ENCODE measurements at places on chromosomes 13 and 19.

- no peak for DNase-seq
Observed at GRCh38 chr13:103102482-103102881, 36.3 kb upstream of the SLC10A2 start.

DNA sequence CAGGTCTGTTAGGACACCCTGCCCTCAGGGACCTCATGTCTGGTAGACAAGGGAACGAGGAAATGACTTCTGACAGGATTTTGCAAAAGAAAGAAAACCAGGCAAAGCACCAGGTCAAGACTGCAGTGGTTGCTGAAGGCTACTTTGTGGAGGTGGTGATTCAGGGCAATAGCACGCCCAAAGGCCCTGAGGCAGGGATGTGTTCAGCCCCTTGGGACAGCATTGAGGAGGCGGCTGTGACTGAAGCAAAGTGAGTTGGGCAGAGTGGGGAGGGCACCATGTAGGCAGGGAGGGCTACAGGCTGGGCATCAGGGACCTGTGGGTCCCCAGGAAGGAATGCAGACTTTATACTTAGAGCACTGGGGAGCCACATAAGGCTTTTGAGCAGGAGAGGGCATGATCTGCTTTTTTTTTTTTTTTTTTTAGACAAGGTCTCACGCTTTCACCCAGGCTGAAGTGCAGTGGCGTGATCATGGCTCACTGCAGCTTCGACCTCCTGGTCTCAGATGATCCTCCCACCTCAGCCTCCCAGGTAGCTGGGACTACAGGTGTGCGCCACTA is 10.8 kb upstream of the HOMER3 start:
- DNase-seq, result no peak

DNA sequence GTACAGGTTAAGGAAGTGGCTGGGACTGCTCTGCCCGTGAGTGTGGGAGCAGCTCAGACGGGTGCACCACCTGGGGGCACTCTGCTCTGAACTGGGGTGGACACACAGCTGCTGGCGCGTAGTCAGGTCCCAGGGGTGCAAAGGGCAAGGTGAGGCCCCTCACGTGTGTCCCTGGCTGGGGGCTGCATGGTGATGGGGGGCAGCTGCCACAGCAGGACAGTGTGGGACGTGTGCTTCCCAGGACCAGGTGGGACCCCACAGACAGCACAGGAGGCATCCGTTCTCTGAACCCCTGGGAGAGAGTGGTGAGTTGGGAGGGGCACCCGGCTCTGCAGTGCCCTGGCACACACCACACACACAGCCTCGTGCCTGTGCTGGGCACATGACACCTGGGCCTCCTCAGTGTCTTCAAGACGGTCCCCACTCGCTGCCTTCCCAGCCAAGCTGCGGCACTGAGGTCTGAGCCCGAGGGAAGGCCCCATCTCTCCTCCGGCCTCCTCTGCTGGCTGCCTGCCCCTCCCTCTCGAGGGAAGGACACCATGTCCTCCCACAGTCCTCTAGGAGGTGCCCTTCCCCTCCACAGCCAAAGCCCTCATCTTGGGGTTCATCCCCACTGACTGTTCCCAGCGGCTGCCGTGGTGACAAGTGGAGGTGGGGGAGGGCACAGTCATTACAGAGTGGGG is 24.7 kb downstream of the CILP2 start:
- DNase-seq, result peak; percentile 64

DNA sequence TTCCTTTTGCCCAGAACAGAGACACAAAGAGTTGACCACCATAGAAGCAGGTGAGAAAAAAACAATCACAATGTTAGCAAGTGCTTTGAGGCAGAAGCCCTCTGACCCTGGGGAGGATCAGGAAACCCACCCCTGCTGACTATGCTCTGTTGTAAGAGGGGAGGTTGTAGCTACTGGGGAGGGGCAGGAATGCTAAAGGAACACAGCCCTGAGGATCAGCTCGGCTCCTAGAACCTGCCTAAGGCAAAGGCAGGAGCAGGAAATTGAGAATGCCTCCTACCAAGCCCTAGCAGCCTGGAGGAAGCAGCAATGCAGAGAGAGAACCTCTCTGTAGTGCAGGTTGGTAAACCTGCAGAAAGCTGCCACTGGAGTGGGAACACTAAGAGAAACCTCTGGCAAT is 624.0 kb upstream of the KLF12 start:
- DNase-seq, result no peak

DNA sequence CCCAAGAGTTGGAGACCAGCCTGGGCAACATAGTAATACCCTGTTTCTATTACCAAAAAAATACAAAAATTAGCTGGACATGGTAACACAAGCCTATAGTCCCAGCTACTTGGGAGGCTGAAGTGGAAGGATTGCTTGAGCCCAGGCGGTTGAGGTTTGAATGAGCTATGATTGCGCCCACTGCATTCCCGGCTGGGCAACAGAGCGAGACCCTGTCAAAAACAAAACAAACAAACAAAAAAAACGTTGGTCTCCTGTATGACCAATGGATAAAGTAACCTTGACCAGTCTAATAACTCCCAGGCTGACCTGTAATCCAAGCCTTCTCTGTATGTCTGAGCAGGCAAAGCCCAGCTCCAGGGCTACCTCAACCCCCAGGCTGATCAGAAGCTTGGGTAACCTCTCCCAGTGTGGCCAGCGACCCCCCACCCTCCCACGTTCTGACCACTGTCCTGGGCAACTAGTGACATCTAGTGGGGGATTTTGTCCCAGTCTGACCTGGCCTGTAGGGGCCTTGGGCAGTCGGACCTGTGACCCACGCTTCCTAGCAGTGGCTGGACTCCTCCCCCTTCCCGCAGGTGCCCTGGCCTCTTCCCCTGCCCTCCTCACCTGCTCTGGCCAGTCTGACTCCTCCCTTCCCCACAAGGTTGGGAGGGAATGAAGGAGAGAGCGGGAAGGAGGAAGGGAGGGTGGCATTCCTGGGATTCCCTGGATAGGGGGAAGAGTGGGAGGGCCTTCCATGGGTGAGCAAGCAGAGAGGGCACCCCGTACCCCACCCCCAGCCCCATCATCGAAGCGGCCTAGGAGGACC is 1.0 kb upstream of the BCAM start:
- DNase-seq, result no peak

DNA sequence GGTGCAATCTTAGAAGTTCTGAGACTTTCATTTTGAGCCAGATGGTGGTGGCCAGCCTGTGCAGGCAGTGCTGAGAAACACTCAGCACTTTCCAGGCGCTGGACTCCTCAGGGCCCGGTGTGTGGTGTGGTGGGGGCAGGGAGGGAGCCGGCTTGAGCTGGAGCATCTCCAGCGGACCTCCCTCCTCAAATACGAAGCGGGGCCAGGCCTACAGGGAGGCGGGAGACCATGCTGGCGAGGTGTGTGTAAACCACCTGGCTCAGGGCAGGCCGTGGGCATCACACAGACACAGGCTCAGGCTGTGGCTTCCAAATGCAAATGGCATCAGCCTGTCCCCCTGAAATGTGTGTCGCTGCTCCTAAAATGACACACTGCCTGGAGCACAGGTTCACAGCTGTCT is 33.3 kb upstream of the RANBP3 start:
- DNase-seq, result no peak

GRCh38 chr13:44224450-44225149 is 149.0 kb upstream of the SERP2 start:
- no peak for DNase-seq

GRCh38 chr13:51559946-51560735 is 24.1 kb upstream of the WDFY2 start:
- no peak for DNase-seq

DNA sequence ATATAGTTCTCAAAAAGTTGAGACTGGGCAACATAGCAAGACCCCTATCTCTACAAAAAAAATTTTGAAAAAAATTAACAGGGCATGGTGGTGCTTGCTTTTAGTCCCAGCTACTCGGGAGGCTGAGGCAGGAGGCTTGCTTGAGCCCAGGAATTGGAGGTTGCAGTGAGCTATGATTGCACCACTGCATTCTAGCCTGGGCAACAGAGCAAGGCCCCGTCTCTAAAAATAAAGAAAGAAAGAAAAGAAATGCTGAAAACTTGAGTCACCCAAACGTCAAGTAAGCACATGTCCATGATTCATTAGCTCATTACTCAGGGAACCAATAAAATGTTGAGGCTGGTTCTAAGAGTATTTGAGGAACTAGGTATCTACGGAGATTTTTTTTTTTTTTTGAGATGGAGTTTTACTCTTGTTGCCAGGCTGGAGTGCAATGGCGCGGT is 33.9 kb upstream of the SEMA6B start:
- no peak for DNase-seq

DNA sequence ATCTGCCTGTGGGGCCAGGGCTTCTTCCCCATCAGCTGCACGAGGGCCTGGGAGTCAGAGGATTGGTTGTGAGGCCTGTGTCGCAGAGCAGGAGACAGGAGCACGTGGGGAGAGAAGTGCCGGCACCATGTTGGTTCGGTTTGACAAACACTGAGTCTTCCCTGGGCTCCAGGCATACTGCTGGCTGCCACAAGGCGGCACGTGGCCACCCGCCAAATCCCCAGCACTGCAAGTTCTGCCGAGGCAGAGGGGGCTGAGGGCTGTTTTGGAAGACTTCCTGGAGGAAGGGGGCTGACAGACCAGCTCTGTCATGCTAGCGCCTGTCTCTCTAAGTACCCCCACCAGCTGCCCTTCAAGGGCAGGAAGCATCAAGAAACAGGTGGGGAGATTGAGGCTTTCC is 9.5 kb downstream of the SHANK1 start:
- DNase-seq, result no peak

DNA sequence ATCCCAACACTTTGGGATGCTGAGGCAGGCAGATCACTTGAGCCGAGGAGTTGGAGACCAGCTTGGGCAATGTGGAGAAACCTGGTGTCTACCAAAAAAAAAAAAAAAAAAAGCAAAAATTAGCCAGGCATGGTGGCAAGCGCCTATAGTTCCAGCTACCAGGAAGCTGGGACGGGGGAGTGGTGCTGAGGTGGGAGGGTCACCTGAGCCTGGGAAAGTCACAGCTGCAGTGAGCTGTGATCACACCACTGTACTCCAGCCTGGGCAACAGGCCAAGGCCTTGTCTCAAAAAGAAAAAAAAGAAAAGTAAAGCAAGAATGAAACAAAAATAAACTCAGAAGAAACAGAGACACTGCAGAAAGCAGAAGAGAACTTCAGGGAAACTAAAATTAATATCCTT is 31.6 kb downstream of the MTRF1 start:
- peak; percentile 5 for DNase-seq

DNA sequence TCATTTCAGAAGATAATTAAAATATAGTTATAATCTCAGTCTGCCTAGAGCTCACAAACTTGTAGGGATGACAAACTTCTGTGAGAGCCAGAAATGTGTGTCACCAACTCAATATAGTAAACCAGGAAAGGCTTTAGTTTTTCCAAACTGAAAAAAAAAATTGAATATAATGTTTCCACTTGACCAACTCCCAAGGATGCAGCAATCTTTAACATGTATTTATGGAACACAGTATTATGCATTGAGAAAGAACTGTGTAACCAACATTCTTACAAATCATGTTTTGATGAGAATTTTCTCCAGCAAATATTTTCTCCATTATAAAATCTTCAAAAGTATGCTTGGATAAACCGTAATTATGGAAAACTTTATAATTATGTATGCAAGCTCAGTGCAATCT is 50.1 kb upstream of the KLF12 start:
- DNase-seq, result no peak

DNA sequence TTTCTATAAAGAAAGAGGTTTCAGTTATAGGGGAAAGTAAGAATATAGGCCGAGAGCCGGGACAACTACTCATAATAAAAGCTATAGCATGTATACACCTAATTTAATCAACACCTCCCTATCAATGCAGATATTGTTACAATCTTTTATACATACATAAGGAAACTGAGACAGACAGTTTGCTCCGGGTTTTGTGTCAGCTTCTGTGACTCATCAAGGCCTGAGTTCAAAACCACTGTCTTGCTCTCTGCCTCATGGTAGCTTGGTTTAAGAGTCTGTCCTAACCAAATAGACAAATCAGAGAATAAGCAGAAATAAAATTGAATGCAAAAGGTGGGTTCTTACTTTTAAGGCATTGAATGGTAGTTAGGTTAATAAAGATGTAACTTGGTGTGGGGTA is 222.9 kb downstream of the GGACT start:
- DNase-seq, result no peak

- DNase-seq, result no peak
Observed at GRCh38 chr13:87884884-87885283, 213.7 kb downstream of the SLITRK5 start.

- peak; percentile 48 for DNase-seq
Observed at GRCh38 chr13:51844862-51845573, at the start of gene TMEM272. Gene TMEM272, minus strand, starts transcription at chr13:51845177. Its CDS starts 6,647 bp downstream, at chr13:51838530.

DNA sequence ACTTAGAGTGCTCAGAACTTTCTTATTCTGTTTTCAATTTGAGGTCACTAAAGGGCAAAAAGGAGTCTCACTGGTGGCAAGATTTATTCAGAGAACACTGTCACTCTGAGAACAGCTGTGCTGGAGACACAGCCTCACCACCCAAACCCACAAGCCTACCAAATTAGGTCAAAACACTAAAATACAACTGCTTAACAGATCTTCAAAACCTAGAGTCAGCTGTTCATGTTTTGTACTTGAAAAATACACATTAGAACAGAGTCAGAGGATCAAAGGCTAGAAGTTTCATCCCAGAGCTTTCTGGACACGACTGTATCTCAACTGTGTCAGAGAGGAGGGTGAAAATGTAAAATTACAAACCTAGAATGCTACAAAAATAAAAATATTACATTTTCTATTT is 89.3 kb downstream of the MIPEP start:
- DNase-seq, result peak; percentile 7

- DNase-seq, result no peak
Observed at GRCh38 chr19:6590258-6590826, 608 bp downstream of the CD70 start.

DNA sequence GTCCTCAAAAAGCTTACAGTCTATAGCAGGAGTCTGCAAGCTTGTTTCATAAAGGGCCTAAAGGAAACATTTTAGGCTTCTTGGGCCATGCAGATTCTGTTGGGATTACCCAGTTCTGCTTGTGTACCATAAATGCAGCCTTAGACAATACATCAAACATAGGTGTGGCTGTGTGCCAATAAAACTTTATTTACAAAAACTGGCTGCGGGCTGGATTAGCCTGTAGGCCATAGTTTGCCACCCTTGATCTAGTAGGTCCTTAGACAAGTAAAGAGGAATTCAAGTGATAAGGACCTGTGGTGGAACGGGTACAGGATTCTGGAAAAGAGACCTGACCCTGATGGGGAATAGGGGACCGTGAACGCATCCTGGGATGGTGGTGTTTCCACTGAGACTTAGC is 51.9 kb downstream of the ESD start:
- no peak for DNase-seq

All from CD4-positive, alpha-beta T cell treated with Interleukin-12 subunit alpha and Interleukin-12 subunit beta, for 1 hour (primary cell).